GM23338 (cell line): ENCODE measurements at places on chromosomes 4 and X. TPM values are rescaled to one million over a fixed set of nuclear protein-coding genes. Genes with fewer than 3 reads are reported as not detected.
A peak's percentile ranks its signal among the peaks of the same experiment; 100 is the strongest.

GRCh38 chr4:176839656-176840055 lies 46.9 kb upstream of the VEGFC start:
- no peak overlapping the region for H3K27ac ChIP-seq
- H3K4me3 ChIP-seq, result no peak overlapping the region
- H3K4me1 ChIP-seq, result peaks cover 5% of the 10 kb centered on the region; the same call in 1 of the 2 replicates
- H3K36me3 ChIP-seq, result no peaks in the 10 kb centered on the region
- no peak for DNase-seq

The MID1 gene
- 37.6 and 39.3 TPM in 2 replicates for total RNA-seq

DNA sequence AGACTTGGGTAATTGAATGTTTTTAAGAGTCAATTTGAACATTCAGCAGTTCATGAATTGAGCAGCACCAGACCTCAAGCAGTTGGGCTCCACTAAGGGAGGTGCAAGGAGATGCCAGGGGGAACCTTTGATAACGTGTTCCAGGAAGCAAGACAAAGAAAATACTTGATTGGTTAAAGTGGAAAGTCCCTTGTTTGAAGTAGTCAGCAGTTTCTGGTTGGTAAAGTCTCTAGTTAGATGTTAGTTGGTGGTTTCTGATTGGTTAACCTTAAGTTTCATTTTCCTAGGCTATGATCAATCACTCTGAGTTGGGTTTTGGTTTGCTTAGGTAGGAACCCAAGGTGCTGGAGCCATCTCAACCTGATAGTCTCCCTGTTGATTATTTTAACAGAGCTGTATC lies 4.0 kb downstream of the HERC6 start:
- no peak overlapping the region for H3K4me3 ChIP-seq
- no peak overlapping the region for H3K27ac ChIP-seq
- H3K27me3 ChIP-seq, result peaks cover 10% of the 10 kb centered on the region
- no peak for DNase-seq
- H3K36me3 ChIP-seq, result no peaks in the 10 kb centered on the region
- H3K4me1 ChIP-seq, result 0 out of 2 replicates have a peak, but pooled peaks cover 6% of the 10 kb centered on the region

DNA sequence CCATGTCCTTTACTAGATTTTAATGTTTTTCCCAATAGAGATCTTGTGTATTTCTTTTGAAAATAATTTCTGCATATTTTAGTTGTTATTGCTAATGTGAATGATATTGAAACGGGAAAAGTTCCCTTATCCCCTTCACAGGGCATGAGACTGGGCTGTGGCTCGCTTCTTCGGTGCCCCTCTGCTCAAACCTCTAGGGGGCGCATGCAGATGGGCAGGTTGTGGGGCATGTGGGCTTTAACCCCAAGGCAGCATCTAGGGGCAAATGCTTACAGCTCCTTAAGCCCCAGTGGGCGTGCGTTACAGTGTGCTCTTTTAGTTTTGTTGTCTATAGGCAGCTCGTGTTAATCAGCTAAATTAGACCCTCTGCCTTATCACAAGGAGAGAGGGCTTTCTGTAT lies 194.7 kb downstream of the OPHN1 start:
- H3K4me3 ChIP-seq, result no peak overlapping the region
- peaks cover 7% of the 10 kb centered on the region; the same call in 1 of the 2 replicates for H3K4me1 ChIP-seq
- peak; percentile 64 for DNase-seq
- H3K27ac ChIP-seq, result no peak overlapping the region
- no peaks in the 10 kb centered on the region for H3K27me3 ChIP-seq
- no peaks in the 10 kb centered on the region for H3K36me3 ChIP-seq

- H3K27me3 ChIP-seq, result no peaks in the 10 kb centered on the region
- peaks cover 37% of the 10 kb centered on the region for H3K4me1 ChIP-seq
- DNase-seq, result peak; percentile 84
Observed at GRCh38 chr4:16694884-16695276, 203.6 kb downstream of the LDB2 start.

DNA sequence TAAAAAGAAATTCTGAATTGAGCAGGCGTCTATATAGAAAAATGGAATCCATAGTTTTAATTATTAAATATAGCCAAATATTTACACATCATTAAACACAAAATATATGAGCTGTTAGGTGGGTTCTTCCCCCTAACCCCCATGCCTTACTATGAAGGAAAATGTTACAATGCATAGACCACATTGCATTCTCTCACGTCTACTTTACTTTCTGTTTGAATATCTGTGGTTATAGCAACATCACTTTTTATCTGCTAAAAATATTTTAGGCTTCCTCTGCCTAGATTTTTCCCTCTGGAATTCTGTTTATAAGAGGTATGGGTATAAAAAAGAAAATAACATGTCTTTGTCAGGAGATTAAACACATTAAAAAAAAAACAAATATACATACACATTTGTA lies 73.1 kb downstream of the MAML3 start:
- H3K36me3 ChIP-seq, result no peaks in the 10 kb centered on the region
- no peak overlapping the region for H3K27ac ChIP-seq
- no peak overlapping the region for H3K4me3 ChIP-seq
- no peaks in the 10 kb centered on the region for H3K27me3 ChIP-seq

The MAGEA12 gene
- 0.27 and 0.38 TPM in 2 replicates for total RNA-seq

- H3K36me3 ChIP-seq, result no peaks in the 10 kb centered on the region
- no peak overlapping the region for H3K27ac ChIP-seq
- H3K4me3 ChIP-seq, result no peak overlapping the region
Observed at GRCh38 chrX:72712094-72712755, 1.9 kb downstream of the PHKA1 start.

DNA sequence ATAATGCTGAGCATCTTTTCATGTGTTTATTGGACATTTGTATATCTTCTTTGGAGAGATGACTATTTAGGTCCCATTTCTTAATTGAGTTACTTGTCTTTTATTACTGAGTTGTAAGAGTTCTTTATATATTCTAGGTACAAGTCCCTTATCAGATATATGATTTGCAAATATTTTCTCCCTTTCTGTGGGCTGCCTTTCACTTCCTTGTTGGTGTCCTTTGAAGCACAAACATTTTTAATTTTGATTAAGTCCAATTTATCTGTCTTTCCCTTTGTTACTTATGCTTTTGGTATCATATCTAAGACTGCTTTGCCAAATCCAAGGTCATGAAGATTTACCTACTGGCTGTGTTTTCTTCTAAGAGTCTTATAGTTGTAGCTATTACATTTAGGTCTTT lies 113.2 kb downstream of the HNRNPD start:
- H3K27me3 ChIP-seq, result no peaks in the 10 kb centered on the region
- no peak overlapping the region for H3K27ac ChIP-seq
- no peaks in the 10 kb centered on the region for H3K36me3 ChIP-seq
- H3K4me1 ChIP-seq, result no peaks in the 10 kb centered on the region

- no peak overlapping the region for H3K27ac ChIP-seq
- no peak for DNase-seq
- no peaks in the 10 kb centered on the region for H3K27me3 ChIP-seq
- H3K4me1 ChIP-seq, result no peaks in the 10 kb centered on the region
Observed at GRCh38 chr4:125225806-125226205, 88.9 kb upstream of the FAT4 start.

DNA sequence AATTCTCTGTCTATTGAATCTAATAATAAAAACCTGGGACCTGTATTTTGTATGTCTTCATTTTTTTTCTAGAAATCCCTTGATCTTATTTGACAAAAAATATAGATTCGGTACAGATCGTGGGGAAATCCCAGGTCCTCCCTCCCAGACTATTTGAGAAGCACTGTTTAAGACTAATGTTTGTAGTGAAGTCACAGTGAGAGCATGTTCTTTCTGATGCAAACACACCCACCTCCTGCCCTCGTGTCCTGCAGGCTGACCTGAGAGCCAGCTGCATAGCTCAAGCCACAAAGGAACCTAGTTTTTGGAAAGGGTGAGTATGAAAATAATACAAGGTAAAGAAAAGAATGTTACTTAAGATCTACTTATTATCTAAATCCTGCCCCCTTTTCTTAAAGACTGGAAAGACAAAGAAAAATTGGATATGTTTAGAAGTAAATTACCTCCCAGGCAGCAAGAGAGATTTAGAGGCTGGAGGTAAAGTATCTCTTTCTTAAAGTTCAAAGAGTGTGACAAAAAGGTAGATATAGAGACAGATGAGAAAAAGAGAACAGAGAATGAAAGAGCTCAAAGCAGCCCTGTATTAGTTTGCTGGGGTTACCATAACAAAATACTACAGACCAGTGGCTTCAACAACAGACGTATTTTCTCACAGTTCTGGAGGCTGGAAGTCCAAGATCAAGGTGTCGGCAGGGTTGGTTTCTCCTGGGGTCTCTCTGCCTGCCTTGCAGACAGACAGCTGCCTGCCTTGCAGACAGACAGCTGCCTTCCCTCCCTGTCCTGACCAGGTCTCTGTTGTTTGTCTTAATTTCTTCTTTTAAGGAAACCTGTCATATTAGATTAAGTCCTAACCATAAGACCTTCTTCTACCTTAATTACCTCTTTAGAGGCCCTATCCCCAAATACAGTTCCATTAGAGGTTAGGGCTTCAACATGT lies 20.4 kb upstream of the DCTD start:
- DNase-seq, result no peak
- H3K27me3 ChIP-seq, result no peaks in the 10 kb centered on the region
- no peak overlapping the region for H3K27ac ChIP-seq
- H3K4me1 ChIP-seq, result peaks cover 5% of the 10 kb centered on the region; the same call in 1 of the 2 replicates
- no peak overlapping the region for H3K4me3 ChIP-seq

- H3K27me3 ChIP-seq, result peaks cover 18% of the 10 kb centered on the region
- no peak for DNase-seq
- H3K27ac ChIP-seq, result no peak overlapping the region
- H3K4me3 ChIP-seq, result no peak overlapping the region
Observed at GRCh38 chr4:80276931-80277330, 10.5 kb downstream of the FGF5 start.

The MYL5 gene
- total RNA-seq, result 2.2 and 4.4 TPM in 2 replicates

The IBSP gene
- total RNA-seq, result not detected in 2 replicates

The PSAPL1 gene
- total RNA-seq, result not detected in 2 replicates

DNA sequence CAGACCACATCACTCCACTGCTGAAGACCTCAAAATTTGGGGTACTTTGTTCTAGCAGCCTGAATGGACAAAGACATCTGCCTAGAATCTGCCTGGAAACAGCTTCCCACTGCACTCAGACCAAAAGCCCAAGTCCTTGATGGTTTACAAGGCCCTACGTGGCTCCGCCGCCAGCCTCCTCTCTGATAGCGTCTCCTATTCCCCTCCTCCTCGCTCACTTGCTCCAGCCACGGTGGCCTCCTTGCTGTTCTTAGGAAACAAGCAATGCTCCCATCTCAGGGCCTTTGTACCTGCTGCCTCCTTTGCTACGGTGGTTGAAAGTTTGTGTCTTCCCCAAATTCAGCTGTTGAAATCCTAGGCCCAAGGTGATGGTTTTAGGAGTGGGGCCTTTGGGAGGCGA lies 34.7 kb upstream of the SORCS2 start:
- no peaks in the 10 kb centered on the region for H3K27me3 ChIP-seq
- H3K4me1 ChIP-seq, result no peaks in the 10 kb centered on the region
- no peak for DNase-seq
- no peak overlapping the region for H3K4me3 ChIP-seq
